ENCODE measurements at places on chromosomes 3 and 15. TPM values are rescaled to one million over a fixed set of nuclear protein-coding genes. Genes with fewer than 3 reads are reported as not detected.

DNA sequence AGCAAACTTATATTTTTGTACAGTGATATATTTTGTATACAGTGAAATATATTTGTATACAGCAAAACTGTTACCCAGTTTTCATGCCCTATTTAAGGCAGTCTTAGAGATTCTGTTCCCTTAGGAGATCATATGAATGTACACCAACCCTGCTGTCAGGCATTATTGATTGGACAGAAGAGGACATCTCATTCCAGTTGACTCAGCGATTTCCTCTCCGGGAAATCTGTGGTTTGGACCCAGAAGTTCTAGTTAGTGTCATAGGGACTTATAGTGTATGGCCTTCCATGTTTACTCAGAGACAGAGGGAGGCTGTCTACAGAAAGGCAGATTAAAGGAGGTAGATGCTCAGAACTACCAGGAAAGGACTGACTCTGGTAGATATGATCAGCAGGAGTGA is 318.8 kb upstream of the KCNMB2 start:
- H3K27ac ChIP-seq: no peak overlapping the region
- no peak for DNase-seq
- no peaks in the 10 kb centered on the region for H3K27me3 ChIP-seq
- no peaks in the 10 kb centered on the region for H3K36me3 ChIP-seq
- H3K4me1 ChIP-seq: no peaks in the 10 kb centered on the region

- H3K27me3 ChIP-seq: no peaks in the 10 kb centered on the region
- DNase-seq: no peak
- no peaks in the 10 kb centered on the region for H3K36me3 ChIP-seq
- no peak overlapping the region for H3K27ac ChIP-seq
These were observed 6.1 kb downstream of the SLC51B start for GRCh38 chr15:65051266-65051665.

- H3K27ac ChIP-seq: no peak overlapping the region
- no peaks in the 10 kb centered on the region for H3K27me3 ChIP-seq
- H3K4me1 ChIP-seq: no peaks in the 10 kb centered on the region
- H3K4me3 ChIP-seq: no peak overlapping the region
These were observed 17.6 kb downstream of the ACAD11 start for GRCh38 chr3:132641837-132642538.

The CD276 gene
- total RNA-seq: 74.6 TPM

The SLC2A2 gene
- not detected for total RNA-seq

The MOBP gene
- 0.19 TPM for total RNA-seq
